T47D (cell line): ENCODE measurements at places on chromosomes 5 and 9.

- no peak for DNase-seq
These were observed 64.0 kb upstream of the ERBIN start for GRCh38 chr5:65862384-65862783.

DNA sequence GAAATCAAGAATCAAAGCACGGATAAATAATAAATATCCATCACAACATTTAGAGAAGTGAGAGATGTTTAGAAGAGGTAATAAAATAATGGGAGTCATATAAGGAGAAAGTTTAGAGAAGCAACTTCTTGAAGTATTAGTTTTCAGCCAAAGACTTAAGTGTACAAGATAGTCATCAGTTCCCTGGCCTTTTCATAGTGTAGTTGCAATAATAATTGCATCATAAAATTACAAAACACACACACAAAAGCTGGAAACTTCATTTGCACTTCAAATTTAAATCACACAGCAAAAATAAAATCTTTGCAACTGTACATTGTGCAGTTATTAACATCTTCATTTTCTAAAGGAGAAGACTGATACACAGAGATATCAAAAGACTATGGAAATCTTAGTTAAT is 319.1 kb upstream of the RGMB start:
- no peak for DNase-seq

DNA sequence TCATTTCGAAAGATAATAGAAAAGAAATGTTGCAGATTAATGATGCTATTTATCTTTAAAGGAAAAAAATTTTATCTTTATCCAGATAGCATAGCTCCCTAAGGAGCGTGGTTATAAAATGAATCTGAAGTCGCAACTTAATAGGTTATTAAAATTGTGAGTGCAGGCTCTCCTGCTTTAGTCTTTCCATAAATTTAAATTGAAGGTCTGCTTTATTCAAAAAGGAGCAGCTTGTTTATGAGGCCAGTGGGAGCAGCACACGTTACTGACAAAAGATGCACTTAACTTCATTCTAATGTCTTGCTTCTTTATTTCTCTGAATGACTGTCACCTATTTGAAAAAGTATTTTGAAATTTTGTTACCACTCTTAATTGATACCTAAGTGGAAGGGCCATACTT is 95.0 kb downstream of the ZCCHC7 start:
- no peak for DNase-seq

DNA sequence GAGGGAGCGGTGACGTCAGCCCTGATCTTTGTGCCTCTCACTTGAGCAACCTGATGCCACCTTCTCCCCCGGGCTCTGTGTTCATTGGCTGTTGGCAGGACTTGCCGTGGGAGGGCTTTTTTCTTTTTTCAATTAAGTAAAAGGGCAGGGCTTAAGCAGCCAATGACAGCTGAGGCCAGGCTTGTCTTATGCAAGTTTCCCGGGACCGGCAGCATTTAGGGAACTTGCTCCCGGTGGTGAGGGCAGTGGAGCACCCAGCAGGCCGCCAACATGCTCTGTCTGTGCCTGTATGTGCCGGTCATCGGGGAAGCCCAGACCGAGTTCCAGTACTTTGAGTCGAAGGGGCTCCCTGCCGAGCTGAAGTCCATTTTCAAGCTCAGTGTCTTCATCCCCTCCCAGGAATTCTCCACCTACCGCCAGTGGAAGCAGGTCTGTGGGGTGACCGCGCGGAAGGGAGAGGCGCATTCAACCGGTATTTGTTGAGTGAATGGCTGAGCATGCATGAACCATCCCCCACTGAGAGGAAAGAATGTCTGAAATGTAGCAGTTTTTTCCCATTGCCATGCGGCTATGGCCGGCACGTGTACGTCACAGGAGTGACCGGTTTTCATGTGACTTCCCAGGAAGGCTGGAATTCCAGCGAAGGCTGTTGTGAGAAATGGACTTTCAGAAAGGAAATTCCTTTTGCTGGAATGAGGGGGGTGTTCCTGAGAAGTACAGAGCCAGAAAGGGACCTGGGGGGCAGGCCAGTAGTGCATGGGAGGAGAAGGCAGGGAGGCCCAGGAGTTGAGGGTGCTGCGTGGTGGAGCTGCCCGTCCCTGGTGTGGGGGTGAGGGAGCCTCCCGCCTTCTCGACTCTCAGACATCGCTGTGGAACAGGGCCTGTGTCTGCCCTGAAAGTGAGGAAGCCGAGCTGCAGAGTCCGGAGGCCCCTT is 29.0 kb downstream of the PTGES2 start:
- DNase-seq, result peak; percentile 100

DNA sequence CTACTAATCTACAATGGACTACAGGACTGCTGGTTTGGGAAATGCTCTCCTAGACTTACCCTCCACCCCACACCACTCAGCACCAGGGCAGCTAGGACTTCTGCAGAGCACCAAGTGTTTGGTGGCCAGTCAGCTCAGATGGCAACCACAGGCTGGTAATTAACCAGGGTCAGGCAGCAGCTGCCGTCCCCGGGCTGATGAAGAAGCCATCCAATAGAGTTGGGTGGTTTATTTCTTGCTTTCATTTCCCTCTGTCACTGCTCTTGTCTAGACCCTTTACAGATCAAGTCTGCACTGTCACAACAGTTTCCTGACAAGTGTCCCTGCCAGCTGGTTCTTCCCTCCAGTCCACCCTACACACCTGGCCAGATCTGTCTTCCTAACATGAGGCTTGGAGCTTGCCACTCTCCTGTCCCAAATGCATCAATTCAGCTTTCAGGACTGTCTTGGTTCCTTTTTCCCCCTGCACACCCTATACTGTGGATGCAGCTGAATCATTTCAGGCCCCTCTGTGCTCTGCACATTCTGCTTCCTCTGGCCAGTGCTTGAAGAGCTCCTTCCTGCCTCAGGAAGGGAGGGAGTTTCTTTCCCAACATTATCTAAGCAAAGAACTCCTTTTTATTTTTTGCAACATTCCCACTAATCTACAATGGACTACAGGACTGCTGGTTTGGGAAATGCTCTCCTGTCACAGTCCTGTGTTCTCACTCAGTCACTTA is 30.2 kb upstream of the HSPA9 start:
- DNase-seq, result no peak
